ENCODE measurements at places on chromosomes 12 and 14.

GRCh38 chr12:98581101-98581500, 12.4 kb upstream of the SLC25A3 start:
- DNase-seq = no peak

DNA sequence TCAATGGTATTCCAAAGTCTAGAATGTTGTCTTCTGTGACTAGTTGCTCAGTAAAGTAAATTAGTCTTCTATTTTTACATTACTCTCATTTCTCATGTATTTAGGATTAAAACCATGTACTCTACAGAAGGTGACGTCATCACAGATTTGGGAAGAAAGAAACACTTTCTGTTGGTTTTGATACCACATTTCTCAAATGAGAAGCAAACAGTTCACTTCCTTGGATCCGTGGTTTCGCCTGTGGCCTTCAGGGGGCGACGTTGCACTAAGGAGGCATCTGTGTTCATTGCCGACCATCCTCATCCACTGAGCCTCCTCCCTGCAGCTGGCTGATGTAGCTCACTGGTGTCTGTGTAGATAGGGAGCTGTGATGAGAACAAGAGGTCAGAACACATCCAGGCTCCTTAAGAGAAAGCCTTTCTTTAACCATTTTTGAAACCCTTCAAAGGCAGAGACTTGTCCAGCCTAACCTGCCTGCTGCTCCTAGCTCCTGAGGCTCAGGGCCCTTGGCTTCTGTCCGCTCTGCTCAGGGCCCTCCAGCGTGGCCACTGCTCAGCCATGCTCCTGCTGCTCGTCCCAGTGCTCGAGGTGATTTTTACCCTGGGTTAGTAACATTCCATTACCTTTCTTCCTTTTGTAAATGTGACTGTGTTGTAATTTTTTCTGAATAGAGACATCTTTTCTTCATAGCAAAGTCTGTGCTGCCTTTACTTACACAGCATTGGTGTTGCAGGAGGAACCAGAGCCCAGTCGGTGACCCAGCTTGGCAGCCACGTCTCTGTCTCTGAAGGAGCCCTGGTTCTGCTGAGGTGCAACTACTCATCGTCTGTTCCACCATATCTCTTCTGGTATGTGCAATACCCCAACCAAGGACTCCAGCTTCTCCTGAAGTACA, 220.6 kb upstream of the OR4E1 start:
- DNase-seq = peak; percentile 39

- DNase-seq = no peak
Observed at GRCh38 chr12:4806439-4807115, 86.4 kb downstream of the GALNT8 start.

DNA sequence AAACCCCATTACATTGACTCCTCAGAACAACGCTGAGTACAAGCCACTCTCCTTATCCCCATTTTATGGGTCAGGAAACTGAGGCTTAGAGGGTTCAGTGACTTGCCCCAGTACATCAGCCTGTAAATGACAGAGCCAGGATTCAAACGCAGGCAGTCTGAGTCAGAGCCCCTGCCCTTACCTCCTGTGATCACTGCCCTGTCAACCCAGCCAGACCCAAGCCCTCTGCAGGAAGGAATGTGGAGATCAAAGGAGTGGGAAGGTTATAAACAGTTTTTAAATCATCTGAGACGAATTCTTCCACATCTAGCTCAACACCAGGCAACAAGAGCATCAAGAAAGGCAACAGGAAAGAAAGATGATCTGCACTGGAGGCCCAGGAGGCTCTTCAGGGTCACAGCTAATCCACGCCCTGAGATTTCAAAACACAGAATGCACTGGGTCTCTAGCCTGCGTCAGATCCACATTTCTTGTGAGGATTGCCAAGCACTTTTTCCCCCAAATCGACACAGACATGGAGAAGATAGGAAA, 38.5 kb downstream of the SPTB start:
- no peak for DNase-seq
